Activated naive CD4-positive, alpha-beta T cell treated with anti-CD3 and anti-CD28 coated beads for 36 hours (primary cell): ENCODE measurements at places on chromosomes 12 and 14.

- no peak for DNase-seq
These were observed 200.2 kb upstream of the SLC38A2 start for GRCh38 chr12:46572644-46573346.

- no peak for DNase-seq
These were observed 144.6 kb downstream of the RAD51B start for GRCh38 chr14:67963960-67964812.

DNA sequence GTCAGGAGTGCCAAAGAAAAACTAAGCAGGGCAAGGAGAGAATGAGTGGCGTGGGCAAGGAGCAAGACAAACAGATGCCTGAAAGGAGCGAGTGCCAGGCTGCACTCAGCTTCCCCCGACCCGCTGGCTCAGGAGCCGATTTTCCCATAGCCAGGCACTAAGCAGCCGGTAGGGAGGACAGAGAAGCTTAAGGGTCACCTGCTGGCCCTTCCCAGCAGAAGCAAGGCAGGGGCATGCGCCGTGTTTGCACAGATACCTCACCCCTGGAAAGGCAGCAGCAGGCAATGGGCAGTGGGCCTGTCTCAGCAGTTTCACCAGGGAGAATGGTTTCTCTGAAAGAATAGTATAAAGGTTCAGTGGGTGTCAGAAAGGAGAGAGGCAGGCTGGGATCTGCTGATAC, 104.9 kb upstream of the FKBP4 start:
- DNase-seq, result no peak

DNA sequence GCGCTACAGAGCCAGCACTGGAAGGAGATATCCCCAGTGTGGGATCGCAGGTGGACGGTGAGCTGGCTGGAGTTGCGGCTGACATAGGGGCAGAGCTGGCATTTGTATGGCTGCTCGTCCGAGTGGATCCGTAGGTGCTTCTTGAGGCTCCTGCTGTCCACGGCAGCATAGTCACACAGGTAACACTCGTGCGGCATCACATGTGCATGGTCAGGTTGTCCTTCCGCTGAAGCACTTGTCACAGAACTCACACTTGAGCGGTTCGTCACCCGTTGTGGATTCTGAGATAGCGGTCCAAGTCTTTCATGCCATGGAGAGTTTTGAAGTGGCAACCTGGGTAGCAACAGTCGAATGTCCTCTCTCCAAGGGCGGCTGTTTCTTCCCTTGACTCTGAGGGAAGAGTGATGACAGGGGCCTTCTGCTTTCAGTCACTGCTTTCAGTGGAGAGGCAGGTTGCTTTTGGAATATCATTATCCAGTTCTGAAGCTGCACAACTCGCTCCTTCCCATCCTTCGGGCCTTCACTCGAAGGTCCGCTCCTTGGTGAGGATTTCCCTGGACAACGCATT, 37.0 kb upstream of the SAV1 start:
- no peak for DNase-seq

- DNase-seq, result no peak
These were observed 26.6 kb downstream of the TSPAN9 start for GRCh38 chr12:3103806-3104205.

- no peak for DNase-seq
These were observed 4.5 kb upstream of the NUMB start for GRCh38 chr14:73462815-73463214.

DNA sequence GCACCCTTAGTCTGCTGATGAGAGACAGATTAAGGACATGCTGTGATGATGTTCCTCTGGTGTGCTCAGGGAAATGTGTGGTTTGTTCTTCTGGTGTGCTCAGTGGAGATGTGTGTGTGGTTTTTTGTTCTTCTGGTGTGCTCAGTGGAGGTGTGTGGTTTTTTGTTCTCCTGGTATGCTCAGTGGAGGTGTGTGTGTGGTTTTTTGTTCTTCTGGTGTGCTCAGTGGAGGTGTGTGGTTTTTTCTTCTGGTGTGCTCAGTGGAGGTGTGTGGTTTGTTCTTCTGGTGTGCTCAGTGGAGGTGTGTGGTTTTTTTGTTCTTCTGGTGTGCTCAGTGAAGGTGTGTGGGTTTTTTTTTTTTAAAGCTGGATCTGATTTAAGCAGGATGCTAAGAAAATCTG, 15.4 kb downstream of the PIWIL1 start:
- DNase-seq, result no peak

GRCh38 chr14:33738491-33738890, 212.4 kb downstream of the EGLN3 start:
- no peak for DNase-seq

DNA sequence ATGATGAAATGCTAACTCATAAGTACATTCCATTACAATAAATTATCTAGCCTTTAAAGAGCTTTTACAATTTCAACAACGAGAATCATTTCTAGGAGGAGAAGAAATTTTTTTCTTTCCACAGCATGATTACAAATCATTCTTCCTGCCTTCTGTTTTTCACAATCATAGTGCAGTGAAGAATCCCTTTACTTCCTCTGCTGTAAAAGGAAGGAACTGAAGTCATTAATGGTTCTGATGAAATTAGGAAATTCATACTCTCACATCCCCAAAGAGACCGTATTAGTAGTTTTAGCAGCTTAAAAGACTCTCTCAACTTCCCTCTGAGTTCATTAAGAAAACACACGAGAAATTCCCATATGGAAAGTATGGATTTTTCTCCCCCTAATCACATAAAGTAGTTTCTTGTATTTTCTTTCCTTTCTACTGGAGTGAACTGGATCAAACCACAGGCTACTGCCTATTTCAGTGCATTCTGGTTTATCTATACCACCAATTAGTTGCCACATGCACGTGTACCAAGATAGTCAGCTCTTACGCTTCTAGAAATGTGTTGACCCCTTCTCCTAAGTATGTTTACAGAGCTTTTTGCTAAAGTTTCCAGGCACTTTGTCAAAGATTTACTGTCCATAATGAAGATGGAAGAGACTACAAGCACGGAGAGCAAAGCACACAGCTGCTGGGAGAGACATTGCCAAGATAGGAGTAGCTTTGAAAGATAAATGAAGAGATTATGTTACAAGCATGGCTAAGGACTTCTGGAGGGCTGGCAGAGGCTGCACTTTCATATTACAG, 58.9 kb upstream of the KITLG start:
- no peak for DNase-seq

GRCh38 chr12:59067083-59067482, 146.8 kb upstream of the LRIG3 start:
- no peak for DNase-seq

DNA sequence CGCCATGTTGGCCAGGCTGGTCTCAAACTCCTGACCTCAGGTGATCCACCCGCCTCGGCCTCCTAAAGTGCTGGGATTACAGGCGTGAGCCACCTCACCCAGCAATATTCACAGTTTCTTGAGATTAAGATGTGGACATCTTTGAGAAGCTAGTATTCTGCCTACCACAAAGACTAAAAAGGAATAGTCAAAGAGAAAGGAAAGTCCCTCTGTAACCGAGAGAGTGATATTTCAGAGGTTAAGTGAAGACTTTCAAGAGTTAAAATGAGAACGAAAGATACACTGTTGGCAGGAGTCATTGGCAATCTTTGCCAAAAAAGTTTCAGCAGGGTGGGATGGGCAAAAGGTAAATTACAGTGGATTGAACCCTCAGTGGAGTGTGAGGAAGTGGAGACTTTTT, 15.6 kb downstream of the DGKA start:
- DNase-seq, result no peak

- peak; percentile 51 for DNase-seq
These were observed 124.0 kb downstream of the NDUFA12 start for GRCh38 chr12:94879542-94879941.

GRCh38 chr14:100261621-100262020, 22.7 kb downstream of the YY1 start:
- DNase-seq, result peak; percentile 66

DNA sequence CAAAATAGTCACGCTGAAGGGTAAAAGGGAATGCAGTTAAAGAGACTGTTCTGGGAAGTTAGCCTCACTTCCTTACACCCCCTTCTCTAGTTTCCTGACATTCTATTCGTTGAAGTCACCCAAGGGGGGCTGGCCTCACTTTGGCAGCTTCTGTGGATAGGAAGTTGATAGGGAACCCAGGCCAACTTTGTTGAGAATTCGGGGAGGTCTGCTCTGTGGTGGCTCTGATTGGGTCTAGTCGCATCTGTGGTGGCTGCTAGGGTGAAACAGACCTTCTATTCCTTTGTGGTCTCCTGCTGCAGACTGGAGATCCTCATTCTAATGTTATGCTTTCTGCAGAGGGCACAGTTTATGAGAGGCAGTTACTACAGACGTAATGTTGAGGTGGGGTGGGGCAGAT, 28.8 kb upstream of the GZMB start:
- no peak for DNase-seq

GRCh38 chr12:45284096-45284901, 68.4 kb downstream of the ANO6 start:
- DNase-seq, result no peak

- DNase-seq, result no peak
These were observed 115.6 kb downstream of the CALM1 start for GRCh38 chr14:90512329-90512991.

DNA sequence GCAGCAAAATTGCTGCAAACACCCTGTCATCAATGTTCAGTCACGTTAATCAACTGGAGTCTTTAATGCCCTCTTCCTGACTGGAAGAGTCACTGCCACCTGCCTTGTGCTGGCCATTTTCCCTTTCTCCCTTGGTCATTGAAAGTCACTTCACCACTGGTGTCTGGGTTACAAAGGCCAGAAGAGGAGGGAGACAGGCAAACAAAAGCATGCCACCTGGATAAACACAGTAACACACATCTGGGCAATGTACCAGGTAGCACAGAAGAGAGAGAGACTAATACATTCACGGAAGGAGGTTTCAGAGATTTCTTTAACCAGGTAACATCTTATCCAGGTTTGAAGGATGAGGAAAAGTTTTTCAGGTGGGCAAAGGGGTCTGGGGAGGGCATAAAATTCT, 32.7 kb downstream of the GPHB5 start:
- no peak for DNase-seq

- no peak for DNase-seq
These were observed 53.3 kb upstream of the E2F7 start for GRCh38 chr12:77118696-77119095.

- DNase-seq, result no peak
These were observed 118.6 kb downstream of the APAF1 start for GRCh38 chr12:98763656-98764055.

GRCh38 chr14:99413911-99414310, 66.7 kb downstream of the SETD3 start:
- no peak for DNase-seq

GRCh38 chr14:61471297-61472005, 150.1 kb downstream of the PRKCH start:
- peak; percentile 51 for DNase-seq
